ENCODE measurements at places on chromosomes 13 and 19.

DNA sequence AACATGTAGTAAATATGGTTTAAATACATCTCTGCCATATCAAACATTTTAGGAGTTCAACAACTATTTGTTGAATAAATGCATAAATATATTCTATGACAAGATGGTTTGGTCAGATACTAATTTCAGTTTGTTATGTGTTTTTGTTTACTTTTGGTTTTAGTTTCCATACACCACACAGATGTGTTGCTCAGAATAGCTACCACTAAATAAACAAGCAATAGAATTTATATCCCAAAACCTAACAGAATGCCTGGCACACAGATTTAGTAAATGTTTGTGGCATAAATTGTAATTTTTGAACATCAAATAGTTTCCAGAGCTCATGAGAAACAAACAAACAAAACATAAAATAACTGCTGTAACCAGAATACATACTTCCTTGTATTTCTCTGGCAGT lies 126.8 kb upstream of the ATXN8OS start:
- no peak for DNase-seq

DNA sequence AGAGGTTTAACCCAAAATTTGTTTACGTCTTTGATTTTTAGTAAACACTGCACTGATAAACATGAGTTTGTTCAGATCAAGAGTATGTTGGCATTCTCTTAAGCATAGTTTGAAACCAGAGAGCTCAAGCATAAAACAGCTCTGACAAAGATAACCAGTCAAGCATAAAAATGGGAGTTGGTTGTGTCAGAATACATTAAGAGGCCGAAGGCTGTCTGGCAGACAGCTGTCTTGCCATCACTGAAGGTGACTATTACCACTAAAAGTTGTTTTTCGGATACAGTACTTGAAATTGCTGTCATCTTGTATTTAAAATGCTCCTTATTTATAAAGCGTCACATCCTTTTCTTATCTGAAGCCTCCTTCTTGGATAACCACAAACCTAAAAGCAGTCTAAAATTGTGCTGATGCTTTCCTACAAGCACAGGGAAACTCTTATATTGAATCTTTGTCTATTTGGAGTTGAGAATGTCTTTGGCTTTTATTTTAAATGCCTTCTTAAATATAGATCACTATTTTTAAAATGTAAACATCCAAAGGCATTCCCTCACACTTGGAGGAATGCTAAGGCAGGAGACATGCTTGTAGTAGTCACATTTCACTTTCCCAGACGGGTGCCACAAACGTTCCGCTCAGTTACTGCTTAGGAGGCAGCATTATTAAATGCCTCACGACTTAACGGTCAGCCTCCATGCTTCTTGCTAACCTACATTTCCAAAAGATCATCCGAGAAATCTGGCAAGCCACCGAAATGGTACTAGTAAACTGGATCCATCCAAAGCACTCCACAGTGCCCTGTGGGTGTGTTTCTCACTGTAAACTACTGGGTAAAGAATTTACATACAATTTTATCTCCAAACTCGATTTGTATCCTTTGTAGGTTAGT lies 1.5 kb downstream of the SMAD9 start:
- no peak for DNase-seq

- DNase-seq, result no peak
Measured at GRCh38 chr13:47632311-47632710, 368.8 kb downstream of the SUCLA2 start.

DNA sequence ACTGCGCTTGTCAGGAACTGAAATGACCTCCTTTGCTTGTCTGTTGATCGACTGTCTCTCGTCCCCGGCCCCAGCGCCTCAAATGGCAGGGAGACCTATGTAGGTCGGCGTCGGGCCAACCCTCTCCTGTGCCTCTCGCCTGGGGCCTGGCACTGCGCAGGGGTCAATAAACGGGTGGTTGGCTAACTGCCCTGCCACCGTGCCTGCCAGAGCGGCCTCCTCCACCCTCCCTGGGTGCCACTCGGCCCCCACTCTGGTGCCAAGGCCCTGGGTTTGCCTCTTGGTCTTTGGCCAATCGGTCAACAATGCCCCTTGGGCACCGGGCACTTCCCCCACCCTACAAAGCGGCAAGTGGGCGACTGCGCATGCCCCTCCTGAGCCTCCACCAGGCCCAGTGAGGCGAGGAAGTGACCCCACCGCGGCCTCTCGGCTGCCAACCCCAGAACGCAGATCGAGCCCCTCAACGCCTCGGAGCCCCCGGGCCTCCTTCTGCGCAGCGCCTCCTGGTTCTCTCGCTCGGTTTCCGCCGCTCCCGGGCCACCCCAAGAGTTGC lies 1.1 kb downstream of the KEAP1 start:
- DNase-seq, result peak; percentile 54

GRCh38 chr19:35461060-35461459 lies 13.0 kb downstream of the FFAR2 start:
- no peak for DNase-seq

- no peak for DNase-seq
Measured at GRCh38 chr13:46961719-46962118, 64.9 kb upstream of the HTR2A start.

- DNase-seq, result no peak
Measured at GRCh38 chr19:45078390-45079062, 534 bp upstream of the GEMIN7 start.

- DNase-seq, result no peak
Measured at GRCh38 chr19:14495672-14496028, 277 bp downstream of the GIPC1 start.

DNA sequence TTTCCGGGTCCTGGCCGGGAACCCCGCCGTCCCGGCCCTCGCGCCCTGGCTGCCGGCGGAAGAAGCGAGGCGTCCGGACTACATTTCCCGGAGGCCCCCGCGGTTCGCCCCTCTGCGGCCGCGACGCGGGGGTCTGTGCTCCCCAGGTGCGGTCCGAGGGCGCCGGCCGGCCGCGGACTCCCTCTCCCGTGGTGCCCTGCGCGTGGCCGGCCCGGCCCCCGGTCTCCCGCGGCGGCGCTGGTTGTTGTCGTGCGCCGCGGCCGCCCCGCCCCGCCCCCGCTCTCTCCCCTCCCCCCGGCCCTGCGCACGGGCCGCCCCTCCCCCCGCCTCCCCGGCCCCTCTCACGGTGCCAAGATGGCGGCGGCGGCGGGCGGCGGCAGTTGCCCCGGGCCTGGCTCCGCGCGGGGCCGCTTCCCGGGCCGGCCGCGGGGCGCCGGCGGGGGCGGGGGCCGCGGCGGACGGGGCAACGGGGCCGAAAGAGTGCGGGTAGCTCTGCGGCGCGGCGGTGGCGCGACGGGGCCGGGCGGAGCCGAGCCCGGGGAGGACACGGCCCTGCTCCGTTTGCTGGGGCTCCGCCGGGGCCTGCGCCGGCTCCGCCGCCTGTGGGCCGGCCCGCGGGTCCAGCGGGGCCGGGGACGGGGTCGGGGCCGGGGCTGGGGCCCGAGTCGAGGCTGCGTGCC lies at the start of gene KMT2B:
KMT2B (plus strand) TSS at position 339 of the 680 bp plus-strand sequence; CDS start at position 355, 16 bp downstream.
- DNase-seq, result no peak

DNA sequence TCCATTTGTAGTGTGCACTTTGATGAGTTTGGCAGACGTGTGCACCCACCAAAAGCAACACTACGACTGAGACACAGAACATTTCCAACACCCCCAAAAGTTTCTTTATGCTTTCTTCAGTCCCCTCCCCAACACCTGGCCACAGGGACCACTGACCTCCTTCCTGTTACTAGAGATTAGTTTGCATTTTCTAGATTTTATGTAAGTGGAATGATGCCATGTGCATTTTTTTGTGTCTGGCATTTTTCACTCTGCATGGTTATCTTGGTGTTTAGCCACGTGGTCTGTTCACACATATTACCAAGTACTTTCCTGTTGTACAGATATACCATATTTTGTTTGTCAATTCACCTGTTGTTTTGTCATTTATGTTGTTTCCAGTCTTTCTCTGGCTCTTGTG lies 44.6 kb upstream of the URI1 start:
- DNase-seq, result no peak

DNA sequence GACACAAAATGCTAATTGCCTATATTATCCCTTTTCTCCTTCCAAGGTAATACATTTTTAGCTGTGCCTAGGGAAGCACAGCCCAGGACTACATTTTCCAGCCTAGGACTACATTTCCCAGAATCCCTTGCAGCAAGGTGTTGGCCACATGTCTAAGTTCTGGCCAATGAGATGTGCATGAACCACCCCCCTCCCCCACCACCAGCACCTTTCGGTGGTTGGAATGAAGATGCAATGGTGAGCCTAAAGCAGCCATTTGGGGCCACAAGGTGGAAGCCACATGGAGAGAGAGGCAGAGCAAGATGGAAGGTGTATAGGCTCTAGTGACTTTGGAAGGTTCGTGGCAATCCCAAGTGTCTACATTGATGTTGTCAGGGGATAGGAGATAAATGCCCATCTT lies 16.2 kb downstream of the UNC13A start:
- DNase-seq, result peak; percentile 77

Measured in NAMALWA (cell line).